ENCODE measurements at places on chromosomes 6 and 20. TPM values are rescaled to one million over a fixed set of nuclear protein-coding genes. Genes with fewer than 3 reads are reported as not detected.
A peak's percentile ranks its signal among the peaks of the same experiment; 100 is the strongest.

ZNF337 gene
- 16.1 TPM for total RNA-seq

- H3K27me3 ChIP-seq: no peaks in the 10 kb centered on the region
- H3K4me3 ChIP-seq: no peak overlapping the region
- H3K36me3 ChIP-seq: no peaks in the 10 kb centered on the region
- H3K4me1 ChIP-seq: no peaks in the 10 kb centered on the region
- H3K27ac ChIP-seq: no peak overlapping the region
Observed at GRCh38 chr20:52586660-52587059, 385.5 kb upstream of the TSHZ2 start.

DNA sequence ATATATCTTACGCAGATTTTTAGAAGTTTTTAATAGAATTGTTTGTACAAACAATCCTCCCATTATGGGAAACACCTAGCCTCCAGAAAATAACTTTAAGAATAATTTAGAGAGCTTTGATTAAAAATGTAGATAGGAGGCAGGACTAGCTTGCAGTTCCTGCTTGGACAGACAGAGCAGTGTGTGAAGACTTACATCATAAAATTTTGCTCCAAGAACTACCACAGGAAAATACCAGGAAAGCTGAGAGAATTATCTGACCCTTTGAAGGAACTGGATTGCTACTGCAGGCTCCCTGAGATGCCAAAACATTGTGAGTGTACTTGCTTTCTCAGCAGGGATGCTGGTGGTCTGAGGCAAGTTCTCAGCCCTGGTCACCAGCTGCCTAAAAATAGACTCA, 64.2 kb downstream of the EYS start:
- DNase-seq: no peak
- H3K4me1 ChIP-seq: no peaks in the 10 kb centered on the region
- H3K4me3 ChIP-seq: no peak overlapping the region
- H3K27ac ChIP-seq: no peak overlapping the region

GRCh38 chr6:137146206-137146605, 27.2 kb downstream of the IL22RA2 start:
- no peaks in the 10 kb centered on the region for H3K36me3 ChIP-seq
- no peak overlapping the region for H3K4me3 ChIP-seq
- DNase-seq: peak; percentile 43
- peaks cover 4% of the 10 kb centered on the region for H3K4me1 ChIP-seq
- H3K27ac ChIP-seq: no peak overlapping the region

HSPA1L gene
- 2.5 TPM for total RNA-seq

DNA sequence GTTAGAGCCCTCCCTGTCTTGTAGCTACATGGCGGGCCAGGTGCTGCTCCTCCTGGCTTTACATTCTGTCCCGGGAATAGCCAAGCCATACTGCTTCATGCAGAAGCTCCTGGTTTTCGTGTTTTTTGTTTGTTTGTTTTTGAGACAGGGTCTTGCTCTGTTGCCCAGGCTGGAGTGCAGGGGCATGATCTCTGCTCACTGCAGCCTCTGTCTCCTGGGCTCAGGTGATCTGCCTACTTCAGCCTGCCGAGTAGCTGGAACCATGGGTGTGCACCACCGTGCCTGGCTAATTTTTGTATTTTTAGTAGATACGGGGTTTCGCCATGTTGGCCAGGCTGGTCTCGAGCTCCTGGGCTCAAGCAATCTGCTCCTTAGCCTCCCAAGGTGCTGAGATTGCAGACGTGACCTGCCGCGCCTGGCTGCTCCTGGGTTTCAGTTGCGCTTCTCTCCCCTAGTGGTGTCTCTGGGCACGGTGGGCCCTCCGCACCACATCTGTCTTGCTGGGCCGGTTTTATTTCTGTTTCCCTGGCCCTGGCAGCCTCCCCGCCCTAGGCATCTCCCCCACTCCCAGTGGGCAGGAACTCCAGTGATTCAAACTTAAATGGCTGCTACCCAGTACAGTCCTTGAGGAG, 12.9 kb downstream of the CDYL start:
- peaks cover 4% of the 10 kb centered on the region for H3K36me3 ChIP-seq
- no peaks in the 10 kb centered on the region for H3K27me3 ChIP-seq
- peaks cover 20% of the 10 kb centered on the region for H3K4me1 ChIP-seq

GRCh38 chr6:70982747-70983146, 25.9 kb upstream of the B3GAT2 start:
- H3K4me3 ChIP-seq: no peak overlapping the region
- DNase-seq: no peak
- no peaks in the 10 kb centered on the region for H3K36me3 ChIP-seq
- no peak overlapping the region for H3K27ac ChIP-seq
- peaks cover 1% of the 10 kb centered on the region for H3K27me3 ChIP-seq

PRND gene
- not detected for total RNA-seq

REM1 gene
- total RNA-seq: not detected

DNA sequence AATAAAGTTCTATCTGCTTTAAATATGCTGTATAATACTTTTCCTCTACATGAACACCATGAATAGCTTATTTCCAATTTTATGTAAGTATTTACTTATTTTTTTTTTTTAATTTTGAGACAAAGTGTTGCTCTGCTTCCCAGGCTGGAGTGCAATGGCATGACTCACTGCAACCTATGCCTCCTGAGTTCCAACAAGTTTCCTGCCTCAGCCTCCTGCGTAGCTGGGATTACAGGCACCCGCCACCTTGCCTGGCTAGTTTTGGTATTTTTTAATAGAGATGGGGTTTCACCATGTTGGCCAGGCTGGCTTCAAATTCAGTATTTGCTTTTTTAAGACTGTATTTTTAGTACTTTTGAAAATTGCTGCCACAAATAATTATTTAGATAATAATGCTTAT, 1365.9 kb downstream of the GRIK2 start:
- H3K4me1 ChIP-seq: no peaks in the 10 kb centered on the region
- no peak overlapping the region for H3K4me3 ChIP-seq
- H3K36me3 ChIP-seq: no peaks in the 10 kb centered on the region
- no peak overlapping the region for H3K27ac ChIP-seq
- no peaks in the 10 kb centered on the region for H3K27me3 ChIP-seq
- DNase-seq: no peak

HMGN3 gene
- 49.2 TPM for total RNA-seq

CCN6 gene
- 0.26 TPM for total RNA-seq

DNA sequence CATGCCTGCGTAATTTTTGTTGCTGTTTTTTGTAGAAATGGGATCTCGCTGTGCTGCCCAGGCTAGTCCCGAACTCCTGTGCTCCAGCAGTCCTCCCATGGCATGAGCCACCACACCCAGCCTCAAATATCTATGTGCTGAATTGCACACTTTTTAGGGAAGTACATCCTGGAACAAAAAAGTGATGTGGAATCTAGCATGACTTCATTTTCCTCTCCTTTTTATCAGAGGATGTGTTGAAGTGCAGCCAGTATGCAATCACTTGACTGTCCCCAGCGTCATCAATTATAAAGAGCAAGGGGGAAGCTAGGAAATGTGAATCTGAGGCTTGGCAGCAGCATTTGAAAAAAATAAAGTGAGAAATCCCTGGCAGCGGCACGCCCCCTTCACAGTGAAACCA, 6.4 kb upstream of the EXOC2 start:
- no peak overlapping the region for H3K4me3 ChIP-seq
- no peak for DNase-seq
- H3K36me3 ChIP-seq: no peaks in the 10 kb centered on the region
- H3K27me3 ChIP-seq: peaks cover 22% of the 10 kb centered on the region
- no peak overlapping the region for H3K27ac ChIP-seq

Data from activated CD4-positive, alpha-beta T cell treated with anti-CD3 and anti-CD28 coated beads, Interleukin-2, amount 10 ng/mL, durations not matched to agents 24 days and 14 days (primary cell).